ENCODE measurements at places on chromosomes 5 and 9.

GRCh38 chr5:41065691-41066335, 5.3 kb downstream of the MROH2B start:
- no peak for DNase-seq

- DNase-seq, result no peak
These were observed 41.0 kb upstream of the FBN2 start for GRCh38 chr5:128579093-128579492.

- DNase-seq, result no peak
These were observed 98.6 kb upstream of the TLE1 start for GRCh38 chr9:81787747-81788632.

DNA sequence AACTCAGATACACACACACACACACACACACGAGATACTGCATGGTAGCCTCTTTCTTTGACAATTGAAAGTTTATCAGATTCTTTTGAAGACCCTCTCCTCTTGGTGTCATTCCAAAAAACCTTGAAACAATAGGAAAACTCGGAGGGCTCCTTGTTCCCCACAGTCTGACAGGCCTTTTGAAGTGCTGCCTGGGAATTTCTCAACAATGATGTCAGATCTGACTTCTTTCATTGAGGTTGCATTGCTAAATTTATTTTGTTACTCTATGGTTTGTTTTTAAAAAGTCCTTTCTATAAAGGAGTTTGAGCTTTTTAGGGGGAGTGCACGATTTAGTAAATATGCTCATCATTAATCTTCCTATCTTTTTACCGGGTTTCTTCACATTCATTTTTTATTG, 583.9 kb downstream of the SEMA5A start:
- DNase-seq, result no peak

- no peak for DNase-seq
These were observed 40.1 kb downstream of the SMARCA2 start for GRCh38 chr9:2055203-2055658.

DNA sequence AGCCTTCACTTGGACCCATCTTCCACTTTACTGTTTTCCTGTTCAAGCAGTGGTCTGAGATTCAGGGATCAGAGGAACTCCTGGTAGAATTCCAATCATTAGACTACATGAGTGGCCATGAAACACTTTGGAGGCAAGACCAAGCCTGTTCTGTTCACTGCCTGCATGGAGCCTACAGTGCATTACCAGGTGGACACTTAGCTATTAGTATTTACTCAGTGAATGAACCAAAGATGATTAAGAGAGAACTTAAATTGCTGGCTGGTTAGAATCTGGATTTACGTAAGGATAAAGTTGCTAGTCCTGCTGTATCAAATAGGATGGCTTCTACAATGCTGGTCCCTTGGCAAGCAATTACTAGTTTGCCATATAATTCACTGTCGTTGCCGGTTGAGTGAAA, 245.5 kb downstream of the ARRDC3 start:
- no peak for DNase-seq

DNA sequence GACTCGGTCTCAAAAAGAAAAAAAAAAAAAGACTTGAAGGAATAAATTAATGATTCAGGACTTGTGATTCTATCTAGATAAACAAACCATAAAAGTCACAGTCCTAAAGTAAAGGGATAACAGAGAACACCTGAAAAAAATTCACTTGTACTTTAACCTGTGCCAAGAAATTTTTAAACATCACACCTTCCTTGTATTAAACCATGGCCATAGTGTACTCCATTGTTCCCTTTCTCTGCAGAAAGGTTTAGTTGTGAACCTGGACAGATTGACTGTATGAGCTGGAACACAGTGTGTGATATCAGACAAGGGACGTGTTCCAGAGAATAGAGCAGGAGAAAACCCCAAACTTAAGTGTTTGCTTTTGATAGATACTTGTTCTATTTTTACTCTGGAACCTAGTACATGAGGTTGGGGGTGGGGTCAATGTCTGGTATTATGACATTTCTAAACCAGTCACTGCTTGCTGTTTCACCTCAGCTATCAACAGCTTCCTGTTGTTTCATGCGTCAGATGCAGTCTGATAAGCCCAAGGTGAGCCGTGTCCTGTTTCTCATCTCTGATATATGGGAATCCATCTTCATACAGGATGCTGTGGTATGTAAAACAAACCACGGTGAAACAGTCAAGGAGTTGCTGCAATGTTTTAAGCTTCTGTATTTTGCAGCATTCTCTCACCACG, 62.5 kb upstream of the ITGA1 start:
- DNase-seq, result no peak

- DNase-seq, result no peak
These were observed 83.7 kb downstream of the TRPM6 start for GRCh38 chr9:74804018-74804385.

- no peak for DNase-seq
These were observed 103.2 kb upstream of the VCAN start for GRCh38 chr5:83368319-83368718.

DNA sequence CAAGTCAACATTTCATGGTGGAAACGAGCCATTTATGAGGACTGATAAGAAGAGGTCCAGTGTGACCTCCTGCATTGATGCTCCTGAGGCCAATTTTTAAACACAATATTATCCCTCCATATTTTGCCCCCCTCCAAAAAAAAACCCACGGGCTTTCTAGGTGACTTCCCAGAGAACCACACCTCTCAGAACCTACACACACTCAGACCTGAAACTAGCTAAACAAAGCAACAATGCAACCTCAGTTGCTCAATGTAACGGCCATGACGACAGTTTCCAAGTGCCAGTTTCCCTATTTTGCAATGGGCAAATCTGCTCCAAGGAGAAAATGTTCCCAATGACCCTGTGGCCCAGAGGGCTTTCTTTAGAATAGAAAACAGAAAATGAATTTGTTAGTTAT, 3.5 kb downstream of the NRG2 start:
- no peak for DNase-seq

GRCh38 chr5:375336-375920, 53.9 kb downstream of the AHRR start:
- peak; percentile 84 for DNase-seq

- DNase-seq, result peak; percentile 73
These were observed 581 bp upstream of the SARDH start for GRCh38 chr9:133738640-133739225.

GRCh38 chr5:34616651-34617050, 39.5 kb upstream of the RAI14 start:
- DNase-seq, result no peak

GRCh38 chr5:41832430-41832829, 37.8 kb downstream of the OXCT1 start:
- DNase-seq, result no peak

- no peak for DNase-seq
These were observed 449 bp upstream of the PCSK5 start for GRCh38 chr9:75889977-75890471.

GRCh38 chr9:69397384-69398214, 72.6 kb downstream of the ENTREP1 start:
- DNase-seq, result no peak

DNA sequence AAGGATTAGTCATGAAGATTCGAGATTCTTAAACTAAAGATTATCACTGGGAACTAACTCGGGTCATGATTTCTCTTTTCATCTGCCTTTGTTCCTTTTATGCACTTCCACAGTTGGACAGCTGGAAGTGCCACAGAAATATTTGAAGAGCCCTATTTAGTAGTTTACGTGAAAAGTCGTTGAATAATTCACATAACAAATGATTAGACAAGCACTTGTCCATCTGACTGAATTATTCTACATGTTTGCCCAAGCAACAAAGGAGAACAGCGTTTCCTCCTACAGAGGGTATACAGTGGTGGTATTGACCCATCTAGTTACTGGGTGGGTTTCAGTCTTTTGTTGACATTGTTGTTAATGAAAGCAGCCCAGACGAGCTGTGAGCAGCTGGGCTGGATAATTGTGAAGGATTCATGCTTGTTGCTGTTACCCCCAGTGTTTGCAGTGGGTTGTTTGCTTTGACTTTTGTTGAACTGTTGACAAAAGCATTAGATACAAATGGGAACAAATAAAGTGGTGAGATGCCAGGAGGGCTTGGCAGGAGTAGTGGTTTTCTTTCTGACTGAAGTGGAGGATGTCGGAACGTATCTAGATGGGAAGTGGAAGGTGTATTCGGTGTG, 96.2 kb downstream of the TLE4 start:
- no peak for DNase-seq

DNA sequence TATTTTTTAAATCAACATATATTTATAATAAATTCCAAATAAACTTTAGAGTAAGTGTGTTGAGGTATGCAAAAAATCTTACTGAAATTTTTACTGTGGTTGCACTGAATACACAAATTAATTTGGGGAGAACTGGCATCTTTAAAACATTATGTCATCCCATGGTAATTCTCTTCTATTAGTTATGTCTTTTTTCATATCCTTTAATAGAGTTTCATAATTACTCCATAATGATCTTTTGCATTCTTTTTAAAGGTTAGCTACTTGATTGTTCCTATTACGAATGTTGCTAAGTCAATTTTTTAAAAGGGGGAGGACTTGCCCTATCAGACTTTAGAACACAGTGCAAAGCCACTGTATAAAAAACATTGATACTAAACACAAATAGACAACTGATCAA, 26.8 kb downstream of the SSBP2 start:
- DNase-seq, result no peak

DNA sequence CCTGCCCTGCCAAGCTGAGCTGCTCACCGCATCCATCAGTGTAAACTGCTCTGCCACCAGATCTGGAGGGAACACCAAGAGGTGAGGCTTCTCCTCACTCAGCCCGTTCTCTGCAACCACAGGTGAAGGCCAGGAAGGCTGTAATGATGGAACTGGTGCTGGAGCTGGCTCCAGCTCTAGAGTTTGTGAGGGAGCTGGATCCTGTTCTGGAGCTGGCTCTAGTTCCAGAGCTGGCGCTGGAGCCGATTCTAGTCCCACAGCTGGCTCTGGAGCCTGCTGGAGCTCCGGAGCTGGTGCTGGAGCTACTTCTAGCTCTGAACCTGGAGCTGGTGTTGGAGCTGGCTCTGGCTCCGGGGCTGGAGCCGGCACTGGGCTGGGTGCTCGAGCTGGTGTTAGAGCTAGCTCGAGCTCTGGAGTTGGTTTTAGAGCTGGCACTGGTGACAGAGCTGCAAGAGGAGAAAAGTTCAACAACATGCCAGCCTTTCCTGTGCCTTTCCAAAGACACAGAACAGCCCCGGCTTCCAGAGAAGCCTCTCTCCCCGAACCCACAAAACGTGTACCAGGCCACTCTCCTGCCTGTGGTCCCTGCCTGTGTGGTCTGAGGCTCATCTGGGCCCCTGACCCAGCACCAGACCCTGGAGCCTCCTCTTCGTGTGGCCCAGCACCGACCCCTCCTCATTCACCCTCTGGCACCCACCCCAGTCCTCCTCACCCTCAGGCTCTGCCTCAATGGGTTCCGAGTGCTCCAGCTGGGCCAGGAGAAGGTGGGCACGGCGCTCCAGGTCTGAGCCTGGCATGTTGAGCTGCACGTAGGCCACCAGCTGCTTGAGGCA, 12.9 kb downstream of the RALGDS start:
- DNase-seq, result no peak

- peak; percentile 21 for DNase-seq
These were observed 251.5 kb downstream of the FSTL4 start for GRCh38 chr5:133360693-133361472.

GRCh38 chr9:89409466-89409865, 88.4 kb downstream of the SEMA4D start:
- no peak for DNase-seq

GRCh38 chr5:177049285-177049684, 26.8 kb downstream of the ZNF346 start:
- no peak for DNase-seq

- DNase-seq, result no peak
These were observed 27.3 kb downstream of the ELL2 start for GRCh38 chr5:95934207-95934804.

- DNase-seq, result no peak
These were observed 72.7 kb upstream of the SPATA31D4 start for GRCh38 chr9:81855538-81855937.

- no peak for DNase-seq
These were observed 46.3 kb downstream of the PAM start for GRCh38 chr5:102801371-102801770.

DNA sequence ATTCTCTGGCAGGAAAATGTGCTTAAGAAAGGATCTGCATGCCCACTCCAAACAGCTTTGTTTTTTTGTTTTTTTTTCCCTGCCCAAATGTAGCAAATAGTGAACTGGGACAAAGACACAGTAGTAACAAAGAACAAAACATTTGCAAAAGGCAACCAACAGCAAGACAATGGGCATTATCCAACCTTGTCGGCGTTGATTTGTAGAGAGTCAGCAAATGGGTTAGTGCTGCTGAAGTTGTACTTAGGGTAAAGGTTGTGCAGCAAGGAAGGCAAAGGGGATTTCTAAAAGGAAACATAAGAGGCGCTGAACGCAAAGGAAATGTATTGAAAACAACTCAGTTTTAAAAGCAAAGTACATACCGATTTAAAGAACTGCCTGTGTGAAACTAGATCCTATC, 136.2 kb downstream of the MPDZ start:
- no peak for DNase-seq

GRCh38 chr9:34633851-34634550, 3.6 kb downstream of the SIGMAR1 start:
- DNase-seq, result no peak

DNA sequence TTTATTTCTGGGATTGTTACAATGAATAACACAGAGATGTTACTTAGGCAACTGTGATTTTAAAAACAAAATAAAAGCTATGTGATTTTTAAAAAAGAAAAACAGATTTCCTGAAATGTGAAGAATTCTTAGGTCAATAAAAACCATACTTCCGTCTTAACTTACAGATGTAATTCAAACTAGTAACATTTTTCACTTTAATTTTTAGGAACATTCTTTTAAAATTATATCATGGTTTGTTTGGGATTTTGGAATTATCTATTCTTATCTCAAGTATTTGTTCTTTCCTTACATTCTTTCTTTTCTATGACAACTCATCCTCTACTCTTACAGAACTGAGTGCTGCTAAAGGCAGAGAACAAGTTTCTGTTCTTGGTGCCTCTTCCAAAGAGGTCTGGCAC, 159.5 kb downstream of the RAPGEF6 start:
- DNase-seq, result no peak

GRCh38 chr9:100700689-100701318, 122.9 kb downstream of the CAVIN4 start:
- no peak for DNase-seq

GRCh38 chr5:157188270-157188669, 7.6 kb downstream of the ITK start:
- no peak for DNase-seq

- no peak for DNase-seq
These were observed 143.2 kb upstream of the ANKH start for GRCh38 chr5:15014809-15015208.

GRCh38 chr9:3760031-3760430, 234.2 kb upstream of the RFX3 start:
- DNase-seq, result no peak

- DNase-seq, result no peak
These were observed 231.1 kb upstream of the NUDT12 start for GRCh38 chr5:103793595-103794182.

- no peak for DNase-seq
These were observed 12.8 kb downstream of the CAMK4 start for GRCh38 chr5:111236995-111237394.

- no peak for DNase-seq
These were observed 70.0 kb downstream of the SHB start for GRCh38 chr9:37998881-37999587.

- DNase-seq, result no peak
These were observed 22.3 kb upstream of the OSMR start for GRCh38 chr5:38823503-38823902.

GRCh38 chr5:16437977-16438376, 27.6 kb downstream of the ZNF622 start:
- no peak for DNase-seq
